ENCODE measurements at places on chromosomes 16 and 17.

DNA sequence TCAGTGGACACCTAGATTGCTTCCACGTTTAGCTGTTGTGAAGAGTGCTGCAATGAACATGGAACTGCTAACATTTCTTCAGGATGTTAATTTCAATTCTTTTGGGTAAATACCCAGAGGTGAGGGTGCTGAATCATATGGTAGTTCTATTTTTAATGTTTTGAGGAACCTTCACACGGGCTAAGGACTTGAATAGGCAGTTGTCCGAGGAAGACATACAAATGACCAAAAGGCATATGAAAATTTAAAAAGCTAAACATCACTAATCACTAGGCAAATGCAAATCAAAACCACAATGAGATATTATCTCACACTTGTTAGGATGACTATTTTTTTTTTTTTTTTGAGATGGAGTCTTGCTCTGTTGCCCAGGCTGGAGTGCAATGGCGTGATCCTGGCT is 173.3 kb downstream of the PRKCB start:
- DNase-seq = no peak

GRCh38 chr16:5216441-5217080 is 119.0 kb upstream of the EEF2KMT start:
- DNase-seq = no peak

- no peak for DNase-seq
Observed at GRCh38 chr17:65750631-65751115, 189.2 kb upstream of the AXIN2 start.

GRCh38 chr17:33595828-33596227 is 302.7 kb upstream of the ASIC2 start:
- no peak for DNase-seq

GRCh38 chr16:73505577-73505976 is 457.6 kb upstream of the ZFHX3 start:
- DNase-seq = no peak

GRCh38 chr17:64202683-64203344 is 60.2 kb downstream of the TEX2 start:
- no peak for DNase-seq

DNA sequence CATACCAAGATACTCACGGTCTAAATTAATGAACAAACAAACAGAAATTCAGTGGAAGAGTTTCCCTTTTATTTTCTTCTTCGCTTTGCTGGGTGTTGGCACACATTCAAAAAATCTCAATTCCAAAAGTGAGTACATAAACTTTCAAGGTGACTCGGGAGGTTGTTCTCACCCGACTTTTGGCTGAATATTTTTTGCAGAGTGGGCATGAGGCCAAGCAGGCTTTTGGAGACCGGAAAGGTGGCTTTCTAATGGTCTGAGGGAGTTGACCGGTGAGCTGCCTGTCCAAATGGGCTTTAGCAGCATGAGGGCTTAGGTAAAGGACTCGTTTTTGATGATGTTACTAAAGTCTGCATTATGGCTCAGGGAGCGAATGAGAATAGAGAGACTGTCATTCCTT is 318.7 kb downstream of the CPPED1 start:
- no peak for DNase-seq

DNA sequence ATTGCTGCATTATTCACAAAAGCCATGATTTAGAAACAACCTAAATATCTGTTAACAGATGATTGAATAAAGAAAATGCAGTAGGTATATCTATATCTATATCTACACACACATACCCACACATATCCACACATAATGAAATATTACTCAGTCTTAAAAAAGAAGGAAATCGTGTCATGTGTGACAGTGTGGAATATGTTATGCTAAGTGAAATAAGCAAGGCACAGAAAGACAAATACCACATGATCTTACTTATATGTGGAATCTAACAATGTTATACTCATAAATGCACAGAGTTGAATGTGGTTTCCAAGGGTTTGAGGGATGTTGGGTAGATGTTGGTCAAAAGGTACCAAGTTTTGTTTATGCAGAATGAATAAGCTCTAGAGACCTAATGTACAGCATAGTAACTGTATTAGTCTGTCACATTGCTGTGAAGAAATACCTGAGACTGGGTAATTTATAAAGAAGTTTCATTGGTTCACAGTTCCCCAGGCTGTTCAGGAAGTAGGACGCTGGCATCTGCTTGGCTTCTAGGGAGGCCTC is 156.1 kb downstream of the FTO start:
- DNase-seq = no peak

DNA sequence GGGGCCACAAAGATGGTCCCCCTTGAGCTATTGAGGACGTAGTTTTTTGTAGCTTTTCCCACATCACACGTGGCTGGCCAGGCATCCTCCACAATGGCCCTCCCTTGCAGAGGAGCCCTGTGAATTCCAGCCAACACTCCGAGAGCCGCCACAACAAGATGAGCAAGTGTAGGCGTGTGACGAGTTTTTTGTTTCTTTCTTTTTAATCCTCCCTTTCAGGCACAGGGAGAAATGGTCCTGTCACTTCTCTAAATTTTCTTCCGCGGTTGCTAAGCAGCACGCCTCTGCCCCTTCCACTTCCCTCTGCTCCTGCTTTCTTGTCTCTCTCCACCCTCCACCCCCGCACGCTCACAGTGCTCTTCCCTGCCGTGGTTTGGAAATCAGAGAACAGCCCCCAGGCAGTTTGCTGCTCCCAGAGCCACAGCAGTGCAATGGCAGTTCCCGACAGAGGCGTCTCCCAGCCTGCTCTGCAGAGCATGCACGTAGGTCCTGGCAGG is 68.0 kb upstream of the MRTFB start:
- peak; percentile 26 for DNase-seq

DNA sequence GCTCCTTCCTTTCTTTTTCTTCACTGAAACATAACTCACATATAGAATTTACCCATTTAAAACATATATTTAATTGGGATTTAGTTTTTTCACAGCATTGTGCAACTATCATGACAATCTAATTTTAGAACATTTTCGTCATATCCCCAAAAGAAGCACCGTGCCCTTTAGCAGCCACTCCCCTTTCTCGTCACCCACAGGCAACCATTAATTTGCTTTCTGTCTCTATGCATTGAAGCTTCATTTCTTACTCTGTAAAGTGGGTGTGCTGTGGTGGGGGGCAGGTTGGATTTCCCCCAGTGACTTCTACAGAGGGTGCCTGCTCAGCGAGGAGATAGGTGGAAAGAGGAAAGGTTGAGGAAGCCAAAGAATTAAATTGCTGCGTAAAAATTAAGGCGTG is 35.8 kb downstream of the MRC2 start:
- DNase-seq = no peak

DNA sequence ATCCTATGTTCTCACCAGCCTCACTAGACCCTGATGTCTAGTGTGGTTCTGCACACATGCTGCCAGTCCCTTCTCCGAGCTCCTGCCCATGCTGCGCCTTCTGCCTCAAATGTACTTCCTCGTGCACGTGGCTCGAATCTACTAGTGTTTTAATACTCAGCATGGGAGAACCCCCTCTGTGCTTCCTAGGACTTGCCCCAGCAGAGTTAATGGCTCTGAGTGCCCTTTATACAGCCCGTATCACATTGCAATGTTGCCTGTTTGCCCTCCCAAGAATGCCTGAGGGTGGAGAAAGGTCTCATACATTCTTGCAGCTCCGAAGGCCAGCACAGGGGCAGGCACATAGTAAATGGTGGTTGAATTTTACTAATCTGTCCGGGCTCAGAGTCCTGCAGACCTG is 190.8 kb upstream of the NLRP1 start:
- no peak for DNase-seq

DNA sequence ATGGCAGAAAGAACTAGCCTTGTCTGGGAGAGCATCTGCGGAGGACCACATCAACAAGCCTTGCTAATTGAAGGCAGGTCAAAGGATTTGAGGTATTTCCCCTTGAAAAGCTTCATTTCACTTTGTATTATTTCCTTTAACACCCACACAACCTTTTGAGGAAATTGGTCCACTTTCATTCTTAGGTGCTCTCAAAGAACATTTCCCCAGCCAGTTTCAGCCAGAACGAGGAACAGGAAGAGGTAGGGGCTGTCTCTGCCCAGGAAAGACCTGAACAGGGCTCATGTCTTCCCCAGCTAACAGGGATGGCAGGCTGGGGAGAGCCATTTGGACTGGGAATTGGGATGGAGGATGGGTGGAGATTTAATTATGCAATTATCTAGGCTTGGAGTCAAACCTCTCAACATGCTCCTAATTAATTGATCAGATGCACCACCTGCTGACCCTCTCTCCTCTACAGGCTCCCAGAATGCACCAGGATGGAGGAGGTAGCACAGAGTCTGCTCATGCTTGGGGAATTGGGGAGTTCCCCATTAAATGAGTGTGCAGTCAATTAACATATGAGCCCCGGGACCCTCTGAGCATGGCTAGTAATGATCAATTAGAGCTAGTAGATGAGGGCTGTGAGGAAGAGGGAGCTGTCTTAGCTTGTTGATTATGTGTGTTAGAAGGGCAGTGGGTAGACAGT is 84.6 kb downstream of the GP2 start:
- DNase-seq = no peak

DNA sequence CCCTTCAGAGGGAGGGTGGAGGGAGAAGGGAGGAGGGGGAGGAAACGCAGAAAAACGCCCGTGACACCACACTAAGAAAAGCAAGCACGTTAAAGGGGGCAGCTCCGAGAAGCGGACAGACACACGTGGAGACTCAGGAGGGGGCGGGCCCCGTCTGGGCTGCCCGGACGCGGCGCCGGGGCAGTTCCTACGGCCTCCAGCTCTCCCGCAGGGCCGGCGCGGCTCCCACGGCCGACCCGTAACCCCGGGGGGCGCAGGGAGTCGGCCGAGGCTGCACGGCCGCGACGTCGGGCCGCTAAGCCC is 362 bp downstream of the KLHDC4 start:
- no peak for DNase-seq

DNA sequence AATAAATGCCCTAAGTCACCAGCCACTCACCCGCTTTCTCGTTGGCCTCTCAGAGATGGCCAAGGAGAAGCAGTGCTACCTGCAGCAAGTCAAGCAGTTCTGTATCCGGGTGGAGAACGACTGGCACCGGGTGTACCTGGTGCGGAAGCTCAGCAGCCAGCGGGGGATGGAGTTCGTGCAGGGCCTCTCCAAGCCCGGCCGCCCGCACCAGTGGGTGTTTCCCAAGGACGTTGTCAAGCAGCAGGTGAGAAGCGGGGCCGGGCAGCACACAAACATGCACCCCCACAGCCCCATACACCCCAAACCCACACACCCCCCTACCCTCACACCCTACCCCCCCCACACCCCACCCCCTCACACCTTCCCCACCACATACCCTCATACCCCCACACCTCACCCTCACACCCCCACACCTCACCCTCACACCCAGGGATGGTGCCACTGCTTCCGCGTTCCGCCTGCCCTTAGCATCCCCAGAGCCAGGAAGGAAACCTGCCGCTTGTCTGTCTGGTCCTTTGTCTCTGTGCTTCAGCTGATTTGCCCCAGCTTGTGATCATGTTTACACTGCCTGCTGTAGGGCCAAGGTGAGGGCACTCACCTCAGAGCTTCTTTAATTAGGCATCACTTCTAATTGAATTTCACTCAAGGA is 41.9 kb upstream of the ENDOV start:
- DNase-seq = no peak

DNA sequence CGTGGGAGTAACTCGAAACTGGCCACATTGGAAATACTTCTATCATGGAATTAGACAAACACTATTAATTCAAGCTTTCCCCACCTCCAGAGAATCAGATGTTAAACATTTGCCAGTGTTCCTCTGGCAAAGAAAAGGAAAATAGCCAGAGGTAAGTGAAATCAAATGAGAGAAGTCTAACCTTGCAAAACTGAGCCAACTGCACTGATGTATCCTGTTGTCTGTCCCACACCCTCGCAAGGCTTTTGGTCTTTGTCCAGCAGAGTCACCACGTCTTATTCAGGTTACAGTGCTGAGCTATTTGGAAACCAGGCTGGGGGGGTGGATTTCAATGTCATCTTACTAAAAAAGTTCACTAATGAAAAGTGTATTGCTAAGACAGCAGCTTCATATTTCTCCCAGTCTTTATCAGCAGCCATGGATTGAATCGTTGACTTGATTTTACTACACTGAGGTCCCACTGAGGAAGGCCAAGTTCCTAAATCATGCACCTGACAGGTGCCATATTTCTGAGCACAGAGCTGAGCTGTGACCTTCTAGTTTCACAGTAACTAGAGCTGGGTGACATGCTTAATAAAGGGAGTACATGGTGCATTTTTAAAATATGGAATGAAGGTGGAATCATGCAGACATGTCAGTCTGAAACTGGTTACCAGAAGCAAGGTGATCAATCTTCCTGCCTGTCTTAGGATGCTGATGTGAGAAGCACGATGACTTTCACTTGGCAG is 85.2 kb upstream of the HSBP1 start:
- no peak for DNase-seq

GRCh38 chr17:11671126-11671525 is 72.9 kb downstream of the DNAH9 start:
- no peak for DNase-seq

DNA sequence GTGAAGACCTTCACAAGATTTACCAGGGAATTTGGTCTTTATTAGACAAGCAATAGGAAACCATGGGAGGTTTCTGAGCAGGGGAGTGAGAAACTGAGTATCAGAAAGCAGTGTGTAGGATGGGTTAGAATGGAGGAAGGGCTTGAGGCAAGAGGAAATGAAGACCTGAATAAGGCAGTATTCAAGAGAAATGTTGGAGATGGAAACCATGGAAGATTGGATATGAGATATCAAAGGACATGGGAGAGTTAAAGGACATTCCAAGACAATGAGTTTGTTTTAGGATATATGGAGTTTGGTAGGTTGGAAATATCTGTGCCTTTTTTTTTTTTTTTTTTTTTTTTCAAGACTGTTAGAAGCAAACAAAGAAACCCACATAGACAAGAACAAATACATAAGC is 21.3 kb upstream of the FAM20A start:
- DNase-seq = no peak

- no peak for DNase-seq
Observed at GRCh38 chr17:37562016-37562745, 47.0 kb downstream of the SYNRG start.

DNA sequence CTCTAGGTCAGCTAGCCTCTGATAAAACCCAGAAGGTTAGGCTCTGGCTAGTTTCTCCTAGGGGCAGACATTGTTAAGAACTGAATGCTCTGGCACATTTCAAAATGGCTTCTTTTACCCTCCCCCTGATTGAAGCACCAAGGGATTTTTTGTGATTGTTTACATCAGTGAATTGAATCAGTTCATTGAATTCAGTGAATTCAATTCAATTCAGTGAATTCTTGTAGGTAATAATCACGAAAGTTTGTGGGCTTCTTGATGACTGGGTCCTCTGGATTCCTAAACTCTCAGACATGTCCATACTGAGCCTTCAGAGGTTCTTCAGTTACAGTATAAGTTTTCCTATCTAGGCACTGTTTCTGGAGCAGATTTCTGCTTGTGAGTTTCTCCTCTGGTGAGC is 135.2 kb upstream of the ELAC2 start:
- DNase-seq = no peak
